Hepatocyte (in vitro differentiated cells): ENCODE measurements at places on chromosomes 5 and 9. TPM values are rescaled to one million over a fixed set of nuclear protein-coding genes. Genes with fewer than 3 reads are reported as not detected.

DNA sequence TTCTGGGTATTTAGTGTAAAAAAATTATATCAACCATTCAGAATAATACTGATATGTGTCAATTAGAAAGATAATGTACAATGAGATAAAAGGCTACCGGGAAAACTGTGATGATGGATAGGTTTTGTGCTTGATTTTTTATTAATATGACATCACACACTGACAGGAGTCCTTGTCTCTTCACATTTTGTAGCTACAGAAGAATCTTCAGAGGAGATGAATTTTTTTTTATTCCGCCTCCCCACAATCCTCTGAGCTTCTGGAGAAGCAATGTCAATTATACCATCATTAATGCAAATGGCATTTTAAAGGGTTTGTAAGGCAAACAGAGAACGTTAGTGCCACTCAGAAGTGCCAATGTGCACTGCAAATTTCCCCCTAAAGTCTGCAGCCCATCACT, 131.7 kb upstream of the CCNG1 start:
- no peak overlapping the region for H3K4me3 ChIP-seq
- H3K36me3 ChIP-seq = no peaks in the 10 kb centered on the region
- H3K27ac ChIP-seq = no peak overlapping the region
- no peaks in the 10 kb centered on the region for H3K27me3 ChIP-seq
- no peak for DNase-seq

GRCh38 chr5:52961274-52961681, 27.9 kb upstream of the ITGA2 start:
- H3K36me3 ChIP-seq = no peaks in the 10 kb centered on the region
- peaks cover 5% of the 10 kb centered on the region for H3K4me1 ChIP-seq
- H3K27ac ChIP-seq = no peak overlapping the region
- no peak for DNase-seq

DNA sequence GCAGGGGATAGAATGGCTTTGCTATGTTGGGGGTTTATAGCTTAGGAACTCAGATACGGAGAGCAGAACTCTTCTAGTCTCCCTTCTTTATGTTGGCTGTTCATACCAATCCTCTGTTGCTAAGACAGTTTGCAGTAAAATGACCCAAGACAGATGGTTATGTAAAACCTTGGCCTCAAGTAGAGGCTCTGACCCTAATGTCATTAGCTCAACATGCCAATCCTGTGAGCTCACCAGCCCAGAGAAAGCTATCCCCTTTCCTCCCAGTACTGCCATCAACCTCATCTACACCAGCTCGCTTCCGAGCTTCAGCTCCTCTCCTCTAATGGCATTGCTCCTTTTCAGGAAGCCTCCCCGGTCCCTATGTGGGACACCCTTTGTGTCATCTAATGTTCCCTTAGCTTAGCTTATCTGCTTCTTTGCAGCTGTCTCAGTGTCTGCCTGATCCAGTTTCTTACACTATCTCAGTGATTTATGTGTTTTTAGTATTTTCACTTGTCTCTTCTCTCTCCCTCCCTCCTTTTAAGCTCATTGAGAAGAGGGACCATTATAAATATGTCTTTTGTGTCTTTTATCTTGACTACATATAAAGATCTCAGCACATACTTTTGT, 281.3 kb upstream of the CLINT1 start:
- no peak for DNase-seq
- H3K4me1 ChIP-seq = no peaks in the 10 kb centered on the region
- H3K27me3 ChIP-seq = no peaks in the 10 kb centered on the region
- H3K27ac ChIP-seq = no peak overlapping the region

DNA sequence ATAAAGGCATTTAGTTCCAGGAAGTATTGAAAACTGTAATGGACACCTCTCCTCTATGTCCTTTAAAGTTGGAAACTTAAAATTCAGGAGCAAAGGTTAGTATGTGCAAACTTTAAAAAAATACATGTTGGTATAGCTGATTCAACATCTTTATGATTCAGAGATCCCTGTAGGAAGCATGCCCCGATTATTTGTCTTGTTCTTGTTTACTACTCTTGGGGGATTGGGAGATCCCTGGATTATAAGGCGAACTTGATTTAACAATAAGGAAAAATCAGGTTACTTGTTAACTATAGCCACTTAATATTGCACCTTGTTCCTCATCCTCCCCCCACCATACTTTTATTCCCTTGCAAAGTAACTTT, 1.7 kb downstream of the F2RL1 start:
- peak overlapping the region; percentile 80 for H3K4me3 ChIP-seq
- no peaks in the 10 kb centered on the region for H3K27me3 ChIP-seq
- peak overlapping the region; percentile 99 for H3K27ac ChIP-seq
- H3K4me1 ChIP-seq = no peaks in the 10 kb centered on the region

GRCh38 chr5:171830686-171831085, 45.1 kb downstream of the SMIM23 start:
- DNase-seq = no peak
- H3K27ac ChIP-seq = no peak overlapping the region
- no peak overlapping the region for H3K4me3 ChIP-seq
- no peaks in the 10 kb centered on the region for H3K4me1 ChIP-seq
- no peaks in the 10 kb centered on the region for H3K27me3 ChIP-seq
- H3K36me3 ChIP-seq = no peaks in the 10 kb centered on the region

GRCh38 chr9:125970340-125970739, 223.2 kb downstream of the PBX3 start:
- no peak overlapping the region for H3K27ac ChIP-seq
- no peaks in the 10 kb centered on the region for H3K4me1 ChIP-seq
- H3K36me3 ChIP-seq = no peaks in the 10 kb centered on the region
- no peak overlapping the region for H3K4me3 ChIP-seq
- DNase-seq = no peak

DNA sequence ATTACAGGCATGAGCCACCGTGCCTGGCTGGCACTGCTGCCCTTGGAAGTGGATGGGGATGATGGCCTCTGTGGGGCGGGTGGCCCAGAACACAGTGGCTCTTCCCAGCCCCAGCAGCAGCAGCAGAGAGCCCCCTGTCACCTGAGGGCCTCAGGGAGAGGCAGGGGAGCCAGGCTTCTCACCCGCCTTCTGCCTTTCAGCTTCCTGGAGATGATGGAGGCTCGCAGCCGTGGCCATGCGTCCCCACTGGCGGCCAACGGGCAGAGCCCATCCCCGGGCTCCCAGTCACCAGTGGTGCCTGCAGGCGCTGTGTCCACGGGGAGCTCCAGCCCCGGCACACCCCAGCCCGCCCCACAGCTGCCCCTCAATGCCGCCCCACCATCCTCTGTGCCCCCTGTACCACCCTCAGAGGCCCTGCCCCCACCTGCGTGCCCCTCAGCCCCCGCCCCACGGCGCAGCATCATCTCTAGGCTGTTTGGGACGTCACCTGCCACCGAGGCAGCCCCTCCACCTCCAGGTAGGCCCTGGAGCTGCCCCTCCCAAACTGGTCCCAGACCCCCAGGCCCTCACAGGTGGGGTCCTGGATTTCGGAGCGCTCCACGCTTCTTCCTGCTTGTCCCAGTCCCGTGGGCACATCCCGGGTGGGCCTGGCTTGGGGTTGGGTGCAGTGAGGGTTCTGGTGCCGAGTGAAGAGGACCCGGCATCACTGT, 5.0 kb upstream of the AJM1 start:
- DNase-seq = no peak
- no peak overlapping the region for H3K27ac ChIP-seq
- H3K4me1 ChIP-seq = peaks cover 25% of the 10 kb centered on the region
- H3K27me3 ChIP-seq = no peaks in the 10 kb centered on the region
- H3K36me3 ChIP-seq = no peaks in the 10 kb centered on the region

DNA sequence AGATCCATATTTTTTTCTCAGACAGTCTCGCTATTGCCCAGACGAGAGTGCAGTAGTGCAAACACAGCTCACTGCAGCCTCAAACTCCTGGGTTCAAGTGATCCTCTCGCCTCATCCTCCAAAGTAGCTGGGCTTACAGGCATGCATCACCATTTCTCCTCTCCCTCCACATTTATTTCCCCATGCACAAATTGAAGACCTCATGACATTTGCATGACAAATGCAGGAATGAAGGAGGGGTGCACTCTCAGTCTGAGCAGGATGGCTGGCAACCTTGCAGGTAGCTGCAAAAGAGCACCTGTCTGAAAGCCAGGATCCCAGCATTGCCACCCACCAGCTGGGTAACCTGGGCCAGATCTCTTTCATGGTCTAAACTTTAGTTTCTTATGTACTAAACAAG, 111.2 kb downstream of the SH3TC2 start:
- no peak for DNase-seq
- no peak overlapping the region for H3K27ac ChIP-seq
- no peak overlapping the region for H3K4me3 ChIP-seq
- no peaks in the 10 kb centered on the region for H3K36me3 ChIP-seq

DNA sequence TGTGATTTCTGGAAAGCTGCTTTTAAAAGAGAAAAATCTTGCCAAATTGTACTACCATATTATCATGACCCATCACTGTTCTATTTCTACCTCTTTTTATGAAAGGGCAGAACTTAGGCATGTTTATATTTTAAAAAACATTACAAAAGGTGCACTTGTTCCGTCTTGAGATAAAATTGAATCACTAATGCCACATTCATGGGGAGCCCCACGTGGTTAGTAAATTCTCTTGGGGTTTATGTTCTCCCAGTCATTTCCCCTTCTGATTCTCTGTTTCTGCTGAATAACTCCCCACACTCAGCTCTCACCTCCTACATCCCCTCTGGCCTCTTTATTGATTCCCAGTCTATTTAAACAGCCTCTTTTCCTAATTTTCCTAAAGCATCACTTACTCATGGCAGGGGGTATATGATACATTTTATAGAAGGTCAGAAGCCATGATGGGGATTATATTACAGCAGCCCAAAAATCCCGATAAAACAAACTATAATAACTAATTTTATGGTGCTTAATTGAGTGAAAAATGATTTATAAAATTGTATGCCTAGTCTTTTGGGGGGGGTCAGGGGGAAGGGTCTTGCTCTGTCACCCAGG, 19.7 kb upstream of the VLDLR start:
- no peaks in the 10 kb centered on the region for H3K36me3 ChIP-seq
- H3K27ac ChIP-seq = no peak overlapping the region
- no peak overlapping the region for H3K4me3 ChIP-seq
- H3K4me1 ChIP-seq = peaks cover 4% of the 10 kb centered on the region

- no peak overlapping the region for H3K27ac ChIP-seq
- H3K36me3 ChIP-seq = no peaks in the 10 kb centered on the region
Measured at GRCh38 chr9:2469681-2470221, 151.8 kb upstream of the VLDLR start.

DNA sequence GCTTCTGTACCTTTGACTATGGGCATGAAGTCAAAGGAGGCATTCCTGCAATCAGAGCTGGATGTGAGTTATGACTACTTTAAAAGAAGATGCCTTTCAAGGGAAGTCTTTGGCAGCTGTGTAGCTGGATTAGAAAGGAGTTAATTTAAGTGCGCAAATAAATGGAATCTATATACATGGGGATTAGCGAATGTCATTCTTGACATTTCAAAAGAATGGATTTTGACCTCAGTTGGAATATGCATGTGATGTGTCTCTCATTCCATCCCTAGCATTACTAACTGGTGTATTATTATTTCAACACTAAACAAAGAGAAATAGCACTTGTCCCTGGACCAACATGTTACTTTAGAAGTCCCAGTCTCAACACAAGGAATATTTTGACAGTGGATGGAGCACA, 359.6 kb upstream of the SLC24A2 start:
- no peaks in the 10 kb centered on the region for H3K27me3 ChIP-seq
- no peak overlapping the region for H3K27ac ChIP-seq
- H3K4me3 ChIP-seq = no peak overlapping the region
- H3K36me3 ChIP-seq = no peaks in the 10 kb centered on the region
- DNase-seq = no peak
- H3K4me1 ChIP-seq = no peaks in the 10 kb centered on the region

DNA sequence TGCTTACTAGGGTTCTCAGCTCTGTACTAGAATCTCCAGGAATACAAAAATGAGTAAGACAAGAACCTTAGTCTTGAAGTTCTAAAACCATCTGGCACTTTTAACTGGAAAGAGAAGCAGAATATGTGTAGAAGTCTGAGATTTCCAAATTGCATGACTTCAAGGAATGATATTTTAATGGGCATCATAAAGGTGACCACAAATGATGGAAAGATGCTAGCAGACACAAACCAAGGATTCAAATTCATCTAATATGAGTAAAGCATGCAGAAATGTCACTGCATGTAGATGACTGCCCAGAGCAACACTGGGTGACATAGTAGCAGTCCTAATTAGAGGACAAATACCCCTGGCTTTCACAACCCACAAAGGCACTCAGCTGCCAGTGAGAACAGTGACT, 117.2 kb downstream of the RPS23 start:
- H3K27ac ChIP-seq = no peak overlapping the region
- H3K4me1 ChIP-seq = peaks cover 29% of the 10 kb centered on the region
- H3K4me3 ChIP-seq = no peak overlapping the region
- no peaks in the 10 kb centered on the region for H3K27me3 ChIP-seq

GRCh38 chr9:94656200-94656599, 16.9 kb upstream of the FBP1 start:
- no peaks in the 10 kb centered on the region for H3K27me3 ChIP-seq
- H3K36me3 ChIP-seq = no peaks in the 10 kb centered on the region
- DNase-seq = no peak
- H3K4me3 ChIP-seq = no peak overlapping the region
- no peak overlapping the region for H3K27ac ChIP-seq

GRCh38 chr9:93204470-93205043, 20.6 kb downstream of the WNK2 start:
- no peaks in the 10 kb centered on the region for H3K27me3 ChIP-seq
- peaks cover 40% of the 10 kb centered on the region for H3K4me1 ChIP-seq
- no peak overlapping the region for H3K27ac ChIP-seq

GRCh38 chr9:74887041-74887980, at the start of gene TRPM6:
TSS of gene TRPM6 (minus strand) at chr9:74887921. CDS start at chr9:74887856, 65 bp downstream.
- no peaks in the 10 kb centered on the region for H3K27me3 ChIP-seq
- peak; percentile 86 for DNase-seq
- no peaks in the 10 kb centered on the region for H3K4me1 ChIP-seq

DNA sequence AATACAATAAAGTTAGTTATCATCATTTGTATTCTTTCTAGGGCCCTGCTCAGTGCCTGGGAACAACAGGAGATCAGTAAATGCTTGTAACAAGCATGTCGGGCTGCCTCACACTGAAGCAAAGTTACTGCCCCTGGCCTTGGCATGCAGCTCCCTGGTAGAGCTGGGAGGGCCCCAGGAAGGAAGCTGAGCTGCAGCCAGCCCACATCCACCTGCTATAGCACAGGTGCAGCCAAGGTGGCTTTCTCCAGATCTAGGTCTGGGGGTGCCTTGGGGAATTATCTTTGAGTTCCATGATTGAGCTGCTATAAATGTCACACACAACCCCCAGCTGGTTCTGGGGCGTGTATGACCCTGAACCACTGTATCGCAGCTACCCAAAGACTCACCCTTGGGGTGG, 293.4 kb upstream of the MSX2 start:
- no peak overlapping the region for H3K4me3 ChIP-seq
- H3K27ac ChIP-seq = no peak overlapping the region
- no peak for DNase-seq
- no peaks in the 10 kb centered on the region for H3K27me3 ChIP-seq
- no peaks in the 10 kb centered on the region for H3K4me1 ChIP-seq
- no peaks in the 10 kb centered on the region for H3K36me3 ChIP-seq

- no peaks in the 10 kb centered on the region for H3K36me3 ChIP-seq
- DNase-seq = no peak
Measured at GRCh38 chr9:13804532-13804931, 509.4 kb downstream of the NFIB start.

GRCh38 chr5:125202353-125202752, 455.9 kb upstream of the ZNF608 start:
- no peaks in the 10 kb centered on the region for H3K27me3 ChIP-seq
- no peak overlapping the region for H3K27ac ChIP-seq
- H3K4me3 ChIP-seq = no peak overlapping the region
- DNase-seq = no peak

- no peaks in the 10 kb centered on the region for H3K36me3 ChIP-seq
- H3K27me3 ChIP-seq = no peaks in the 10 kb centered on the region
- no peak overlapping the region for H3K4me3 ChIP-seq
- H3K4me1 ChIP-seq = no peaks in the 10 kb centered on the region
- H3K27ac ChIP-seq = no peak overlapping the region
Measured at GRCh38 chr5:43225649-43226245, 33.7 kb downstream of the NIM1K start.

The PCDHGB5 gene
- 0.17 and 2.0 TPM in 2 replicates for total RNA-seq

The SUSD3 gene
- 11.4 and 14.3 TPM in 2 replicates for total RNA-seq

The MEIKIN gene
- total RNA-seq = not detected in 2 replicates

The GARIN3 gene
- total RNA-seq = not detected in 2 replicates

The PCDHAC2 gene
- 6.8 and 11.3 TPM in 2 replicates for total RNA-seq
